Stimulated activated CD8-positive, alpha-beta memory T cell treated with anti-CD3 and anti-CD28 coated beads, Interleukin-7, amount 100 ng/mL, for 1 hour (primary cell): ENCODE measurements at places on chromosomes 7 and 10.

DNA sequence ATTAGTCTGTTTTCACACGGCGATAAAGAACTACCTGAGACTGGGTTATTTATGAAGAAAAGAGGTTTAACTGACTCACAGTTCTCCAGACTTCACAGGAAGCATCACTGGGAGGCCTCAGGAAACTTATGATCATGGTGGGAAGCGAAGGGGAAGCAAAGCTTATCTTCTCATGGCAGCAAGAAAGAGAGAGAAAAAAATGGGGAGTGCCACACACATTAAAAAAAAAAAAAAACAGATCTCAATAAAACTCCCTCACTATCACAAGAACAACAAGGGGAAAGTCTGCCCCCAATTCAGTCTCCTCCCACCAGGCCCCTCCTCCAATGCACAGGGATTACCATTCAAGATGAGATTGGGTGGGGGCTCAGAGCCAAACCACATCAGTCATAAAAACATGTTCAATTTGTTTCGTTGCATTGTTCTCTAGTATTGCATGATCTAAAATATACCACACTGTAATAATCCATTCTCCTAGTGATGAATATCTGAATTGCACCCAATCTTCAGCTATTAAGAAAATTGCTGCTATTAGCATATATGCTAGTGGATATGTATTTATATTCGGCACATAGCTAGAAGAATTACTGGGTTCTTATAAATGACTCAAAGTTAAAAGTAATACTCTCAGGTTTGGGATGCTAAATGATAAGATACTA, 328.9 kb upstream of the KCND2 start:
- no peak for DNase-seq

- no peak for DNase-seq
Measured at GRCh38 chr7:134726581-134726980, 52.9 kb upstream of the CALD1 start.

DNA sequence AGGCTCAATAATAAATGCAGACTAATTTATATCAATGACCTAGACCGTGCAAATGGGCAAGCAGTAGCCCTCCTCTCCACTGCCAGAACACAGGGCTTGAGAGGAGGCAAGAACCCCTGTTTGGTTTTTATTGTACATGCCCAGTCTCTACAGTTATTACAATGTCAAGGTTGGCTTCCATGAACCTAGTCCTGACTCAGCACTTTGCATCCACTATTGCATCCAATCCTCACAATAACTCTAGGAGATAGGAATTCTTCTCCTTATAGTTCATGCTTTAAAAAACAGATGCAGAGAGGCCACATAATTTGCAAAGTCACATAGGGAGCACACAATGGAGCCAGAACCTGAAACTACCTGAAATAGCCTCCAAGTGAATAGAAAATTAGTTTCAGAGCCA, 7.0 kb upstream of the COL13A1 start:
- no peak for DNase-seq

DNA sequence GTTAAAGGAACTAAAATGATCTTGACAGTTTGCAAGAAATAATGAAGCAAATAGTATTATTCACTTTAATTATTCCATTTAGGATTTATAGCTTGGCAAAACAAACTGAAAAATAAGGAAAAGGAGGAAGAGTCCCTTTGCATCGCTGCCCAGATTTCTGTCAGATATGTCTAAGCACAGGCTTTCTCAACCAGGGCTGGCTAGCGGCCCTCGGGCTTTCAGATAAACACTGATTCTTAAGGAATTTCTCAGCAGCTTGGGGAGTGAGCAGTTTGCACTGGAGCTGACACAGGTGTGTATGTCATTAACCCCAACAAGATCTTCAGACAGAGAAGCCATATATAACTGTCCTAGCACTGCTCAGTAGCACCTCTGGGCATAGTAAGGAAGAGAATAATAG, 47.9 kb upstream of the SEMA3D start:
- no peak for DNase-seq

DNA sequence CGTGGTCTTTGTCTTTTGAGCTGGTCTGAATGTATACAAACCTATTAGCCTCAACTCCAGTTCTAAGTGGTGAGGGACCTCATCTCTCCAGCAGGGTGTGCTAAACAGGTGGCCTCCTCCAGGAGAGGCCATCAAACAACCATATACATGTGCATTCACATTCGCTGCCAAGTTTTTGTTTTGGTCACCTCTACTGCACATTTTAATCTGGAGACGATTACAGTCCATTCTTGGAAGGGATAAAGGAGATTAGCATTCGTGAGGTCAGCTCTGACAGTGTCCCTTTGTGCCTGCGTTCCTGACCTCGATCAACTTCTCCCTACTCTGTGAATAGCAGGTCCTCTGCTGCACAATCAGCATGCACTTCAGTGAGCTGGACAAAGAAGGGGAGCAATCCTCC, 60.8 kb downstream of the RHOBTB1 start:
- no peak for DNase-seq

- DNase-seq = no peak
Measured at GRCh38 chr7:79091661-79092060, 361.8 kb downstream of the MAGI2 start.

GRCh38 chr7:1665549-1666316, 4.3 kb upstream of the ELFN1 start:
- no peak for DNase-seq

DNA sequence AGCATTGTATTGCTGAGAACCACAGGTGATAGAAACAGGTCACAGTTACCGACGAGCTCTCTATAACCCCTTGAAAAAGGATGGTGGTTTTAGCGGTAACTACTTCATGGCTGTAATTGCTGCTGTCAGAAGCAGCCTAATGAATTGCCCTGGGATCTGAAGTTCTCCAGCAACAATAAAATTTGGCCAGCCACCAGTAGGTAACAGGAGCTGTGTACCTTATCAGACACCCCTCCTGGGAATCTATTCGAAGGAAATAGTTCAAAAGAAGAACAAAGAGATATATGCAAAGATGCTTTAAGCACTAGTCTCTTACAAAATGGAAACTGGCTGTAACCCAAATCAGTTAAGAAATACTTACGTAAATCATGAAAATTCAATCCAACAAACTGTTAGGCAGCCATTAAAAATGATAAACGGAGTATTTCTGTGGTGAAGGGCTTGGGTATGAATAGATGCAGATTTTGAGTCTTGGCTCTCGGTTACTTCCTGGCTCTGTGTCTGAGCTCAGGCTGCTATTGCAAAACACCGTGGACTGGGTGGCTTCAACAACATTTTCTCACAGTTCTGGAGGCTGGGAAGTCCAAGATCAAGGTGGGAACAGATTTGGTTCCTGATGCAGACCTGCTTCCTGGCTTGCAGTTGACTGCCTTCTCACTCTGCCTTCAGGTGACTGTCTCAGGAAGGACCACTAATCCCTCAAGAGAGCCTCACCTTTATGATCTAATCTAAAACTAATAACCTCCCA, 1.6 kb downstream of the MSRB2 start:
- DNase-seq = no peak

GRCh38 chr10:68864611-68865010, 36.5 kb upstream of the DDX50 start:
- DNase-seq = no peak

DNA sequence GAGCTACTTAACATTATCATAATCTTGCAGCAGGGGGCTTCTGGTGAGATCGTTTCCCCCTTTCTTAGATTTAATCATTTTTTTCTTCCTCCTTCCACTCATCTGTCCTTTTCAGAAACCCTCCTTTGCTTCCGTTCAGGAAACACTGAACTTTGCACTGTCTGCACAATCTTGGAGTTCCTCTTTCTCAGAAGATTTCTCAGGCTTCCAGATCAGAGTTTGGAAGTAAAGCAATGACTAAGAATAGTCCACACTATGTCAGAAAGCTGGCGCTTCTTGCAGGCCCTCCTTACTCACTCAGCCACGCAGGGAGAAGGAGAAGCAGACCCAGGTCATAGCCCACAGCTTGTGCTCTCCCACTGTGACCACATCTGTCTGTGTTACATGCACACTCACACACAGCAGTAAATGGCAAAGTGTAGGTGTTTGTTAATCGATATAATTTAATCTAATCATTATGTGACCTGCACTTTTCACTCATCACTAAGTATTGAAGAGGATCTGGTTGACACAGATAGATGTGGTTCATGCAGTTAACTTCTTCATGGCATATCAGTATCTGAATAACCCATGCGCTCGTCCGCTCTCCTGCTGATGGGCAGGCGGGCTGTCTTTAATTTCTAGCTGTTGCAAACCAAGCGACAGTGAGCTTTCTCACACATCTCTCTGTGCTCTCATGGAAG, 30.2 kb downstream of the ALOX5 start:
- DNase-seq = no peak

- DNase-seq = no peak
Measured at GRCh38 chr7:151210087-151210854, at the start of gene H2BK1. Gene H2BK1 (minus strand): TSS chr7:151210488. CDS start chr7:151210318, 170 bp downstream.

DNA sequence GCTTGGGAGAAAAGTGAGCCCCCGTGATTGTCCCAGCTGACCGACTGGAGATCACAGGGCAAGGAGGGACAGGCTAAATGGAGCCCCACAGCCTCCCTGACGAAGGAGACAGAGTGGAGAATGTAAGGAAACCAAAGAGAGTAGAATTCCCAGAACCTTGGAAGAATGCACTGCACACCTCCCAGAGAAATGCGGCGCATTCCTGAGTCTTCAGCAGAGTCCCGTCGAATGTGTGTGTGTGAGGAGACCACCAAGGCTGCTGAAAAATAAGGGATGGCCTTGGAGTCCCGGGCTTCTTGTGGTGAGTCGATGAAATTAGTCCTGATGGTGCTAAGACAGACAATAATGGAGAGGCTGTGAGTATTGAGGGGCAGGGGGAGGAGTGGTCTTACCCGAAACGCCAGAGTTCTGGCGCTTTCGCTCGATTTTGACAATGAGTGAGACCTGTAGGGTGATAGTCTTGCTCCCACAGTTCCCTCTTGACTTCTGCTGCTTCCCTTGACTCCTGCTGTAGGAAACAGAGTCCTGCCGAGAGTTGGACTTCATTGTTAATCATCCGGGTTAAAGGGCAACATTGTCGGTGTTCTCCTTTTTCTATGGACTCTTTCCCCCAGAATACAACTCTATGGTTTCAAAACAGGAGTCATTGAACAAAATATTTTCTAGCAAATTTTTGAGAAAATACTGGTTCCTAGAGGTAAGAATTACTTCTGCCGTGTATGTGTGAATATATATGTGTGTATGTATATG, 103.2 kb downstream of the CNNM2 start:
- no peak for DNase-seq

GRCh38 chr7:120023494-120024167, 249.3 kb upstream of the KCND2 start:
- DNase-seq = no peak

GRCh38 chr7:23454881-23455526, 15.3 kb downstream of the IGF2BP3 start:
- DNase-seq = no peak

DNA sequence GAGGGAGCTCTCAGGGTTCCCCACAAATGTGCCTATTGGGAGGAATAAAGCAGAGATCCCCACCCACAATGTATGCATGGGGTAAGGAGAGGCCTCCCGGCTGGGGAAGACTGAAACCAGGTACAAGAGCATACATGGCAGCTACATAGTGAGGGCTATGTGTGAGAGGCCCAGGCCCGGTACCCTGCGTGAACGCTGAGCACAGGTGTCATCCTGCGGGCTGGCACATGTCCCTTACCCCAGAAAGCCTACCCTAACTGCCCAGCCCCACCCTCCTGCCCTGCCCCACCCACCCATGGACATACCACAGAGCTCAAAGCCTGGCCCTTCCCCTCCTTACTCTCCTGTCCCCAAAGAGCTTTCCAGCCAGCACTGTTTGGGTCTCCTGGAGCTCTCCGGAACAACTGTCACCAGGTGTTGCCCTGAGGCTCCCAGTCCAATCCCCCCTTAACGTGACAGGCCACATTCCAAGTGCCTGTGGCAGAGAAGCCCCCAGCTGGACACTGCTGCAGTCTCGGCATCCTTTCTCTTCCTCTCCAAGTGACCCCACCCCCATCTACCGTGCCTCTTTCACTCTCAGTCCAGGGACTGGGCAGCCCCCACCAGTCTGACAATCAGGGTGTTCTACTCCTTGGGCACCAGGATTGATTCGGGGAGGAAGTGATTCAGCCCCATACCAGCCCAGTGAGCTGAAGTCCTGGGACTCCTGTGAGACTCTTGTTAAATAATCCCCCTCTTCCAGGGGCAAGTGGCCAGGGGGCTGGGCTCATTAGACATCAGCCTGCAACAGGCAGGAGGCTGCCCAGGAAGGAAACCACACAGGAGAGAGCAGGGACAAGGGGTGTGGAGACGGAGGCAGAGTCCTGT, 19.6 kb downstream of the GRID1 start:
- no peak for DNase-seq

- no peak for DNase-seq
Measured at GRCh38 chr10:27568196-27569175, 64.4 kb downstream of the RAB18 start.

- DNase-seq = no peak
Measured at GRCh38 chr7:30911561-30911969, at the start of gene AQP1. Gene AQP1 (plus strand): TSS chr7:30911853. CDS start chr7:30911910, 57 bp downstream.

- no peak for DNase-seq
Measured at GRCh38 chr10:99944860-99945259, 64.9 kb downstream of the DNMBP start.

DNA sequence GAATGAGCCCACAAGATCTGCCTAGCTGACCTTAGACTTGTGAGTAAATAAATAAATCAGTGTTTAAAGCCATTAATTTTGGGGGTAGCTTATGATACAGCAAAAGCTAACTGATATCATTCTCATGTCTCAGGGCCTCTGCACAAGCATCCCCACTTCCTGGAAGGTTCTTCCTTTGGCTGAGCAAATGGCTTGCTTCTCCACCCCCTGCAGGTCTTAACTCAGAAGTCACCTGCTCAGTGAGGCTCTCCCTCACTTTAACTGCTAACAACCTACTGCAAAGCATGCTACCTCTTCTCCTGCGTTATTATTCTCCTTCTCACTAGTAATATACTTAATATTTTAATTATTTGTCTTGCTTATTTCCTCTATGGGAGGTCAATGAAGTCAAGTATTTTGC, 167.3 kb downstream of the TPK1 start:
- DNase-seq = no peak

GRCh38 chr10:89973326-89973725, 271.9 kb downstream of the KIF20B start:
- DNase-seq = no peak

- DNase-seq = no peak
Measured at GRCh38 chr7:127527561-127527960, 57.8 kb downstream of the GCC1 start.
